ENCODE measurements at places on chromosomes 3 and 15.

- DNase-seq, result no peak
Measured at GRCh38 chr15:77550301-77551251, 82.1 kb downstream of the LINGO1 start.

DNA sequence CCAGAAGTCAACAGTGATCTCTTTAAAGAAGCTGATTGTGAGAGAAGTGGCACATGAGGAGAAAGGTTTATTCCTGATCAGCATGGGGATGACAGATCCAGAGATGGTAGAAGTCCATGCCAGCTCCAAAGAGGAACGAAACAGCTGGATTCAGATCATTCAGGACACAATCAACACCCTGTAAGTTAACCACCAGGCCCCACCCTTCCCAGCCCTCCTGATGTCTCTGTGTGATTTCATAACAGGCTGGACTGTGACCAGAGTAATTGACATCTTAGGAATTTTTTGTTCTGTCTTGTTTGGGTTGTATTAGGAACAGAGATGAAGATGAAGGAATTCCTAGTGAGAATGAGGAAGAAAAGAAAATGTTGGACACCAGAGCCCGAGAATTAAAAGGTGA is 67.7 kb downstream of the KLHL25 start:
- DNase-seq, result no peak

GRCh38 chr3:185680231-185680630 is 94.1 kb downstream of the SENP2 start:
- DNase-seq, result no peak

- peak; percentile 44 for DNase-seq
Measured at GRCh38 chr15:62241135-62241770, 76.2 kb upstream of the C2CD4B start.

- DNase-seq, result no peak
Measured at GRCh38 chr3:118088696-118089095, 946.0 kb downstream of the IGSF11 start.

DNA sequence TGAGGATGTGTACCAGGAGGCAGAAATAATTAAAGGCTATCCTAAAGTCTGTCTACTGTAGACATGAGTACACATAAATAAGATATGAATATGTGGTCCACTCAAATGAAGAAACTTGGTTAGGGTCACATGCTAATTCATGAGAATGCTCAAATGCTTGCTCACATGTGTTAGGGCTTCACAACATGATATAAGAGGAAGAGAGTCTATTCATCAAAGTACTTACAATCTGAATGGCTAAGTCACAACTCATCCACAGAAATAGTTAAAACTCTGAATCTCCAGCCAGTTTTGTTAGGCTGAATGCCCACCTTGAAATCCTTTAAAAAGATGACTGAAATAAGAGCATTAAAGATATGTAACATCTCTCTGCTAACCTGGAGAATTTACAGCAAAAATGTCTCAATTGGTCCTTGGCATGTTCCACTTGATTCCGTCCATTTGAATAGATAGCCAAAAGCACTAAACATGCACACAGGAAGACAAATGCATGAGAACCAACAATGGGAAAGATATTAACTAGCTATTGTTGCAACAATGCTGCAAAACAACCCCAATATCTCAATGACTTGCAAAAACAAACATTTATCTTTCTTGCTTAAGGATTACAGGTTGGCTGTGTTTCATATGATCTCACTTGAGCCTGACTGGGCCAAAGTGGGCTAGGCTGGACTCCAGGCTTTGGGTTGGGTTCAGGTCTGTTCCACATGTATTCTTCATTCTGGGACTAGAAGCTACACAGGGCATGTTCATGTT is 10.6 kb upstream of the TBC1D5 start:
- no peak for DNase-seq

DNA sequence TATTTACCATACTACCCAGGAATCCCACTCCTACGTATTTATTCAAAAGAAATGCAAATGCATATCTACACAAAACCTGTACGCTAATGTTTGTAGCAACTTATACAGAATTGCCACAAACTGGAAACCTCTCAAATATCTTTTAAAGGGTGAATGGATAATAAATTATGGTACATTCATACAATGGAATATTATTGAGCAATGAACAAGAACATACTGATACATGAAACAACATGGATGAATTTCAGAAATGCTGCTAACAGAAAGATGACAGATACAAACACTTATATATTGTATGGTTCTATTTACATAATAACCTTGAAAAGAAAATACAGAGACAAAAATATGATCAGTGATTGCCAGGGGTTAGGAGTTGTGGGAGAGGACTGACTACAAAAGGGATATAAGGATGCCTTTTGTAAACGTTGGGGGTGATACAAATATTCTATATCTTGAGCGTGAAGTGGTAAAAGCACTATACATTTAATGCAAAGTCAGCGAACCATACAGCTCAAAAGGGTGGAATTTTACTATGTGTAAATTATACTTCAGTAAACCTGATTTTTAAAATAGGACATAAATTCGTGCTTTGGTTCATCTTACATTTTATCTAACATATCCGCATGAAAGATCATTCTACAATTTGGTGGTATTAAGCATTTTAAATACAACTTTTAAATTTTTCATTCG is 55.0 kb upstream of the FOXB1 start:
- DNase-seq, result no peak

- DNase-seq, result peak; percentile 39
Measured at GRCh38 chr3:85483986-85484385, 525.2 kb downstream of the CADM2 start.

GRCh38 chr3:2655229-2655701 is 454.9 kb downstream of the IL5RA start:
- no peak for DNase-seq

DNA sequence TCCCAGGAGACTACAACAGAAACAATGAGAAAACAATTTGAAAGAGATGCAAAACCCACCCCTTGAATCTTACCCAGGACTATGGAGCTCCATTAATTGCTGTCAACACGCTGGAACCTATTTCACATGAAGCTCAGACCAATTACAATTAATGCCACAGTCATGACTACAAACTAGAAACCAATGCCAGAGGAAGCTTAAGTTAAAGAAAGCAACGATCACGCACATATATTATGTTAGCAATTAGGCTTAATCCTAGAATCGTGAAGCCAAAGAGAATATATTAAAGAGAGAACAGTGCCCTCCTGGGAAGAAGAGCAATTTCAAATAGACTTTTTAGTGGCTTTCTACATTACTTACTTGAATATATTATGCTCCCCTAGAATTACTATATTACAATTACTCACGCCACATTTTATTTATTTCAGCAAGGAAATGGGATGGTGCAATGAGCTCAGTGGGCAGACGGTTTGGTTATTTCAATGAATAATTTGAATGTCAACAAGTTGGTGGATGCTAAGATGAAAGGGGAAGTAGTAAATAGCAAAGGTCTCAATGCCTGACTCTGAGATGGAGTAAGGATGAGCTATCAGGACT is 125.5 kb downstream of the GREM1 start:
- no peak for DNase-seq

GRCh38 chr15:83813682-83814081 is 159.8 kb downstream of the ADAMTSL3 start:
- no peak for DNase-seq

GRCh38 chr15:40498418-40498817 is 27.6 kb downstream of the CHST14 start:
- no peak for DNase-seq

DNA sequence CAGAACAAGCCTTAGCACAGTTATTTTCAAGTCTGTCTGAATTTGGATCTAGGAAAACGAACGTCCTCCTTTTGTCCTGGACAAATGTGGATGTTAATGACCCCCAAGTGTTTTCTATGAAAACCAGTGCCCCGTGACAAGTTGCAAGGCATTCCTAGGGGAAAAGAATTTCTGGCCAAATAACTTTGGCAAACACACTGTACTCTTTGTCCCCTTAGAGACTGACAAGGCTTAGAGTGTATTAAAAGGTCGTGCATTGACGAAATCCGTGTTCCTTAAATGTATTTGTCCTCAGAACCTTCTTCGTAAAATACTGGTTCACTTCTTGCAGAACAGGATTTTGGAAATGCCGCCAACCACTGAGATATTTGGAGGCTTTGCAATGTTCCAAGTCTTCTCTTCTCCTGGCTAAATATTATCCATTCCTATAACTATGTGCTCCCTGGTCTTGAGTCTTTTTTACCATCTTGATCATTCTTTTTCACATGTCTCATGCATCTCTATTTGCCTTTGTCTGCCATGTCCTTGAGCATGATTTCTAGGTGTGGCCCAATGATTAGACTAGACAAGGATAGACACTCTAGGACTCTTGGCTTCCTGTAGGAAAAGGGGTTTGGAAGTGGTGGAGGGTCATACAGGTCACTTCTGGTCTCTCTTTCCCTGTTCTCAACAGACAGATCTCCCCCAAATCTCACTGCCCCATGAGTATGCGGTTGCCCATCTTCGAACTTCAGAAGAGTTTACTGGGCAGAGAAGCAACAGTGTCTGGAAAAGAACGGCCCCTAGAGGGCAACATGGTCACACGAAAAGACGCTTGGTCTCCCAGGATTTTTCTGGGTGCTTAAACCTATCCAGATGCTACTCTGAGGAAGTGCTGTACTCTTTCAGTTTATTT is 117.5 kb downstream of the EDEM1 start:
- peak; percentile 88 for DNase-seq

GRCh38 chr3:63344661-63345060 is 66.6 kb downstream of the SYNPR start:
- DNase-seq, result no peak

DNA sequence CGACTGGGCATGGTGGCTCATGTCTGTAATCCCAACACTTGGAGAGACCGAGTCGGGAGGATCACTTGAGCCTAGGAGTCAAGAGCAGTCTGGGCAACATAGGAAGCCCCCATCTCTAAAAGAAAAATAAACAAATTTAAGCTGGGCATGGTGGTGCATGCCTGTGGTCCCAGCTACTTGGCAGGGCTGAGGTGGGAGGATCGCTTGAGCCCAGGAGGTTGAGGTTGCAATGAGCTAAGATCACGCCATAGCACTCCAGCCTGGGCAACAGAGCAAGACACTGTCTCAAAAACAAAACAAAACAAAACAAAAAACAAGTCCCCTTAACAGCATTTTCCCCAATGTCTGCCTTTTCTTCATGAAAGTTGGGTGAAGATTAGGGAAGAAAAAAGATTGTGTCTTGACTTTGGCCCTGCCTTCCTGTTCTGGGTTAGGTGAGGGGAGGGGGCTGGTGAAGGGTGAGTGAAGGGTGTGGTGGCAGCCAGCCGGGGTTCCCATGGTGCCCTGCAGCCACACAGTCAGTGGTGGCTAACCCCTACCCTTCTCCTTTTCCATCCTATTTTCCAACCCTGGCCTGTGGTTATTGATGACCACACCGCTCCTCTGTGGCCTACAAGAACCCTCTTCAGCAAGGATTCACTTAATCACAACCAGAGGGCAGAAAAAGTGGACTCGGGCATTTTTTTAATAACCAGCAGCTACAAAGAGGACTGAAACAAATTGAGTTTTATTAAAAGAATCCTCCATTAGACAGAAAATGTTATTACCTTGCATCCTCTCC is 28.4 kb upstream of the SMAD3 start:
- DNase-seq, result no peak

DNA sequence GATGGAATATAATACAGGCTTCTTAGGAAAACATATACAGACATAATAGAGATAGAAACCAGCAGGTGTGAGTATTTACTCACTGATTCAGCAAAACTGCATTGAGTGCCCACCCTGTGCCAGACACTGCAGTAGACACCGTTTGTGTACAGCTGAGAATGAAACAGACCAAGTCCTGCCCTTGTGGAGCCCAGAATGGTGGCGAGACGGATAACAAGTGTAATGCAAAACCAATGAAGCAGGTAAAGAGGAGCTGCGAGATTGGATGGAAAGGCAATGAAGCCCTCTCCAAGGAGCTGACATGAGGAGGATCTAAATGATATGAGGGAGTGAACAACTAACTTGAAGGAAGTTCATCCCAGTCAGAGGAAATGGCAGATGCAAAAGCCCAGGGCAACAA is 256.4 kb downstream of the MEX3B start:
- DNase-seq, result no peak

- DNase-seq, result no peak
Measured at GRCh38 chr3:58018892-58019742, 10.9 kb downstream of the FLNB start.
